ENCODE measurements at places on chromosomes 3 and 15. TPM values are rescaled to one million over a fixed set of nuclear protein-coding genes. Genes with fewer than 3 reads are reported as not detected.

The FAM107A gene
- total RNA-seq = 38.3 TPM

The KLHL40 gene
- total RNA-seq = 0.13 TPM

The NCBP2 gene
- total RNA-seq = 39.9 TPM

The FANCD2OS gene
- total RNA-seq = not detected

The TIMMDC1 gene
- total RNA-seq = 92.7 TPM

The GATA2 gene
- 23.5 TPM for total RNA-seq

The DLEC1 gene
- total RNA-seq = 4.8 TPM

The DNAH12 gene
- total RNA-seq = 0.80 TPM

The ROPN1 gene
- not detected for total RNA-seq

The TBC1D2B gene
- 103 TPM for total RNA-seq

The CISH gene
- 10.6 TPM for total RNA-seq

The ATP13A5 gene
- not detected for total RNA-seq

The IRAK2 gene
- total RNA-seq = 6.4 TPM

The TYRO3 gene
- 36.9 TPM for total RNA-seq

The SERINC4 gene
- 0.31 TPM for total RNA-seq

The PIF1 gene
- total RNA-seq = 0.76 TPM

The CCDC66 gene
- 52.1 TPM for total RNA-seq
